ENCODE measurements at places on chromosomes 7 and 10.

DNA sequence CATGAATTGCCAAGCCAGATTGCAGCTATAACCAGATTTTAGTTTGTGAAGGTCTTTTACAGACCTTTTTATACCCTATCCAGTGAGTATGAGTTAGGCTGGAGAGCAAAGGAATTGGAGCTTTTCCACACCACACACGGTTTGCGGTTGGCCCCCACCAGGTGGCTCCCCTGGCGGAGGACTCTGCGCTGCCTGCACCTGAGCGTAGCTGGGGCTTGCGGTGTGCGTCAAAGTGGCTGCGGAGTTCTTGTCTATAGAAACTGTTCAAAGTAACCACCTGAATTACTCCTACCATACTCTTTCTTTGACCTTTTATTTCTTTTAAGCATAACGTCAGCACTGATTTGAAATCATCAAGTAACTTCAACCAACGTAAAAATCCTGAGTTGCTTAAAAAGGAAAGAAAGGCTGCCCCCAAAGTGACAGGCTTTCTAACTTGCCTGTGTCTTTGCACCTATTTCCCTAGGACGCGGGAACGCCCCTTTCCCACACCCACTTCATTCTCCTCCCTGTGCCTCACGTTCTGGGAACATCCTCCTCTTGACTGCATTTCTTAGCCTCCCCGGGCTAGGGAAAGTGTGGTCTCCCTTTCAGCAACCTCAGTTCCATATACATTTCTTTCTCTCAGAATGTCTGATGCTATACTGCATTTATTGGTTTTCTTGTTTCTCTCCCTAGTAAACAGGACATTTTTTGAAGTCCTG, 47.6 kb upstream of the TMEM72 start:
- no peak for DNase-seq

DNA sequence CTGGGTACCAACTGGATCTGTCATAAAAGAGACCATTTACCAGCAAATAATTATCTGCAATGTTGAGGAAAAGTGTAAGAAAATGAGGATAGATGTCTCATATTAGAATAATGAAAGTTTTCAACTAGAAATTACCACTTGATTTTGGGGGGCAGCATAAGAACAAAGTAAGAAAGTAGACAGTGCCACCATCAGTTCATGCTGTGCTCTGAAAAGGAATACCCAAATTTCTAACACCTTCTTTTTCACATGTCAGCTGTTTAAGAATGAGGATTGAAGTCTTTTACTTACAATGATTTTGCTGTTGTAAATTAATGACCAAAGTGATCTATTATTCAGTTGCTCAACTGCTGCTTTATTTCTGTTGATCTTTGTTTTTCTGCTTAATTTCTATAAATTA, 578.3 kb downstream of the ETV1 start:
- DNase-seq = no peak

GRCh38 chr7:16900209-16900768, 18.5 kb upstream of the AGR3 start:
- no peak for DNase-seq

DNA sequence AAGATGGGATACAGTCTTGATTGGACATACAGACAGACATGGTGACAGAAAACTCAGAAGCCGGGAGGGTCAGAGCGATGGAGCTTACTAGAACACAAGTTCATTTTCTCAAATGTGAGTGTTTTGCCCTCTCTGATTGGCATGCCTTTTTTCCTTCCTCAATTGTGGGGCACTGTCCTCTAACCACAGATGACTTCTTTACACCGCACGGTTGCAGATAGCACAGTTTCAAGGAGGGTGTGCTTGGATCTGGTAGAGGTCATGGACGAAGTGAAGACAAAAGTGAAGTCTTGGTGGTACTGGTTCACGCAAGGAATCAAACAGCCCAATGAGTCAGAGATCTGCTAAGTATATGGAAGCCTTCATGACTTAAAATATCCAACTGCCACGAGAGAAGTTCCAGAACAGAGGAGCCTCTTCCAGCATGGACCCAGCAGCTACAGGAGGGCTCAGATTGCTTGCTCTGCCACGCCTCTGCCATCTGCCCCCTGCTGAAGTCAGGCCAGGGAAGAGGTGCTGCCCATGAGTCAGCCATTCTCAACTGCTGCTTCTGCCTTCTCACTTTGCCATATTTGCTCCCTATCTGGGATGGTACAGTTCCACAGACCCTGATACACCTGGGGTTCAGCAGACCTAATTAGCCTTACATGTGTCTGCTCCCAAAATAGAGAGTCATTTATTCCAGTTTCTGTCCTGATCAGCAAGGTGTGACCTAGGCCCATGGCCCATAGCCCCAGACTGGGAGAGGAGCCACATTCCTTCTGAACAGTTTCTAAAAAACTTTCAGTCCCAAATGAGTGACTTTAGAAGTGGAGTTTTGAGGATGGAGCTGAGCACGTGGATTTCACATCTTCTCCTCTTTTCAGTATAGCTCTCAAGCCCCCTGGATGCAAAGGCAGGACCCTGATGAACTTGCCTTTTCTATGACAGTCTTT, 413.8 kb downstream of the KCNMA1 start:
- no peak for DNase-seq

DNA sequence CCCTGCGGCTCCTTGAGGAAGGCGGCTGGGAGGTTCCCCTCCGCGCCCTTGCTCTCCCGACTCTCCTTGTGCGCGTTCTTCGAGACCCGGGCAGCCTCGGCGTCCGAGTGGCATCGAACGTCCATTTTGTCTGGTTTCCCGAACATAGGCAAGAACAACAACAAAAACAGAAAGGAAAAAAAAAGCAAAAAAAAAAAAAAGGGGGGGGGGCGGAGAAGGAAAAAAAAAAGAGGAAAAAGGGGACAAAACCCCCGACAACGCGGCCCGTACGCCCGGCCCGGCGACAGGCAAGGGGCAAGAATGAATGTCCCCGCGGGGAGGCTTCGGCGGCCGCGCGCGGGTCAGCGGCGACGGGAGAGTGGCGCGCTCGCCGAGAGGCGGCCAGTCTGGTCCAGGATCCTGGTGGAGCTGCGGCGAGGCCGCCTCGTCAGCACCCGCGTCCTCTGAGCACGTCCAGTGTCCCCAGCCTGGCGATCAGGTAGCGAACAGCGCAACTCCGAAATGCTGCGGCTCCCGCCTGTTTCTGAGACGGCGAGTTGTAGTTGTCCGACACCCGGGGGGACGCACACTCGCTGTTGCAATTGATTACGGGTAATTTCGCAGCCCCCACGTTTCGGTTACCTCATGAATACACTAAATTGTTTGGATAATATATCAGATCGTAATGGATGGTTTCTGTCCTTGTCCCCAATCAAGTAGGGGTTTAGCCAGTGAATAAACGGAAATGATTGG, at the start of gene VAX1:
Gene VAX1 (minus strand): TSS at position 360 of the 732 bp plus-strand sequence. CDS start 214 bp downstream, at position 146.
- no peak for DNase-seq

DNA sequence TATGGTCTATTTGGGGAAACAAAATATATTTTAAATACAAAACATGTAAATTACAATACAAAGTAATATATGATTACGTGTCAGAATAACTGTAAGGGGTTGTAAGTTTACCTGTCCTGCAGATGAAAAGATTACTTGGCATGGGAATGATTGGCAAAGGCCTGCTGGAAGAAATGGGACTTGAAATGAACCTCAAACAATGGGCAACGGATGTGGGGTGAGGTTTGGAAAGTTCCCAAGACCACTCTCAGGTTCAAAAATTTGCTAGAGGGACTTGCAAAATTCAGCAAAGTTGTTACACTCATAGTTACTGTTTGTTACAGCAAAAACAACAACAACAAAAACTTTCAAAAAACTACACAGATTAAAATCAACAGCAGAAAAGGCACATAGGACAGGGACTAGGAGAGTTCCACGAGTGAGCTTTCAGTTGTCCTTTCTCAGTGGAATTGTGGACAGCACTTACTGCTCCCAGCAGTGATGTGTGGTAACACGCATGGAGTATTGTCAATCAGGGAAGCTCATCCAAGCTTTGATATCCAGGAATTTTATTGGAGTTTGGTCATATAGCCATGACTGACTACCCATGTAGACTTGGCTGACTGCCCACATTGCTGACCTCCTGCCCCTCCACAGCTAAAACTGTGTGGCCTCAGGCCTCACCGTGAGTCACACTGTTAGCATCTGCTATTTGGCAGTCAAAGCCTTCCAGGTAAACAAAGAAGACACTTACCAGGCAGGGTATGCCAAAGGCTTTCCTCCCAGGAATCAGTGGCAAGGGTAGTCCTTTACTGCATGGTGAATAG, 43.8 kb downstream of the EXOC6 start:
- DNase-seq = no peak

DNA sequence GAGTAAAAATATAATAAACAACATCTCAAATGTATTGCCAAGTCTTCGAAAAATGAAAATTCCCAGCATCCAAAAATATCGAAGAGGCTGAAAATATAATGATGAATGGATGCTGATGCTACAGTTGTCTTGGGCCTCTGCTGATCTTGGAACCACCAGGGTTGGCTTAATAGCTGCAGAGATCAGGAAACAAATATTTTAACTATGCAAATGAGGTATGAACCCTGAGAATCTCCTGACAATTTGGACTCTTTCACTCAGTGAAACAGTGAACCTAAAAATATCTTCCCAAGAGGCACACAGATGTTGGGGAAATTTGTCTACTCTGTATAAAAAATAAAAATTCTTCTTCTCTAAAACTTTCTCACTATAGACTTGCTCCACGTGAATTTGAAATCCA, 97.7 kb upstream of the EGFR start:
- DNase-seq = no peak

DNA sequence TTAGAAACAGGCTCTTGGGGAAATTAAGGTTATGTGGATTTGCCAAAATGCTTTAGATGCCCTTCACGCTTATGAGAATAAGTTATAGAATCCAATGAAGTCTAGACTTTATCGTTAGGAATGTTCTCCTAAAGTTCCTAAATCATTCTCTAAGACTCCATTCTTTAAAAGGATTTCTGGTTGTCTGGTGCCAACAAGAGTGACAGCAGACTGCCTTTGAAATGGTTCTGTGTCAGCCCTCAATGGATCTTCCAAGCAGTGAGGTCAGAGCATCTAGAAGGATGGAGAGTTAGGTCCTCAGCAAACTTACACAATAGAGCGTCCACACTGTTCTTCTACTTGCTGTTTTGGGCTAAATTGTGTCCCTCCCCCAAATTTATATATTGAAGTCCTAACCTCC, 473.3 kb downstream of the GATA3 start:
- DNase-seq = no peak

GRCh38 chr7:66237906-66238772, 33.0 kb downstream of the TPST1 start:
- no peak for DNase-seq

DNA sequence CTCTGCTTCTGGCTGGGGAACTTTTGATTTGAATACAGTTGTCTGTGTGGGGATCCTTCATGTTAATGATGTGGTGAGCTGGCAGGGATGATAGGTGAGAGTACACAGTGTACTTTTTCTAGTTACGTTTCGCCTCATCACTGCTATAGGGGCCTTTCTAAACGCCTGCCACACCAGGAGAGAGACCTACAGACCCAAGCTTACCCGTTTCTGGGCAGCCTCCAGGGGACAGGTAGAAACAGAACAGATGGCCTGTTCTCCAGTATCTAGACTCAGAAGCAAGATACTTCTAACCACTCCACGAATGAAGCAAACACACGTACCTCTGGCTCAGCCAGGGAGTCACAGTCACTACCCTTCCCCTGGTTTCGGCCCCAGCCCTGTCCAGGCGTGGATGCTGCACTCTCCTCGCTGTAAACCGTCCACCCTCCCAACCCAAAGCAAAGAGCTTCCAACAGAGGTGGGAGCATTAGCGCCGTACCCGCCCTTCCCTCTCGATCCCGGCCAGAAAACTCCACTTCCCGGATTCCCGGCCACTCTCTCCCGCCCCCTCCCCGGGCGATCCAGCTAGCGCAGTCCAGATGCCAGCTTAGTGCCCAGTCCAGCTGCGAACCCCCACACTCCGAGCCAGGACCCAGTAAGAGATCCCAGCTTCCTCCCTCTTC, 1.2 kb downstream of the CCDC6 start:
- peak; percentile 27 for DNase-seq

DNA sequence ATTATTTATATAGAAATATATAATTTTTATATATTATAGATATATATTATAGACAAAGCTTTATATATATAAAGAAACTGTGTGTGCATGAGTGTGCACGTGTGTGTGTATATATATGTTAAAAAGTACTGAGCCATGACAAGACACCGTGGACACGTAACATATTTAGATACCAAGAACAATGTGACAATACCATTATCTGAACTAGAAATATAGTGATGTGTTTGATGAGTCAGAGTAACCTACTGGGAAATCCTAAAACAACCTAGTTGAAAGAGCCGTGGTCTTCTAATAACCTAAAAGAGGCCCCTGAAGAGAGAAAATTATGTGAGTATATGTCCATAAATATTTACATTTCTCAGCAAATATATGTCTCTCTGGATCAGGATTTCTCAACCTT, 50.7 kb upstream of the ITGB8 start:
- no peak for DNase-seq

DNA sequence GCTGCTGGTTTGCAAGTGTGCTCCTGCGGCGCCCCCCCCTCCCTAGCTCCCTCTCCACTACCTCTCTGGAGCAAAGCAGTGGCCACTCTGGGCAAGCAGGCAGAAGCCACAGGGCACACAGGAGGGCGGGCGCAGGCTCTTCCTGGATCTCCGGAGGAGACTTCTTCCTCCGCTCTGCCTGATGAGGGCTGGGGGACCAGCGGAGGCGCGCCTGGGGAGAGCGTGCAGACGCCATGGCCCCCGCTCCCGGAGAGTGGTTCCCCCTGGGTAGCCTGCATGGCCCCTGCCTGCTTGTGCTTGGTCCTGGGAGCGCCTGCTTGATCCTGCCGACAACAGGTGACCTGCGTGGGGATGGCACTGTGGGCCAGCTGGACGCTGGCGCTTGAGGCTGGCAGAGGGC, 29.0 kb downstream of the ANKMY2 start:
- no peak for DNase-seq

GRCh38 chr7:69661342-69661741, 63.1 kb downstream of the AUTS2 start:
- DNase-seq = no peak

- DNase-seq = no peak
Measured at GRCh38 chr10:44186150-44186549, 198.7 kb downstream of the CXCL12 start.

GRCh38 chr10:110360857-110361474, 56.2 kb upstream of the SMNDC1 start:
- DNase-seq = no peak

DNA sequence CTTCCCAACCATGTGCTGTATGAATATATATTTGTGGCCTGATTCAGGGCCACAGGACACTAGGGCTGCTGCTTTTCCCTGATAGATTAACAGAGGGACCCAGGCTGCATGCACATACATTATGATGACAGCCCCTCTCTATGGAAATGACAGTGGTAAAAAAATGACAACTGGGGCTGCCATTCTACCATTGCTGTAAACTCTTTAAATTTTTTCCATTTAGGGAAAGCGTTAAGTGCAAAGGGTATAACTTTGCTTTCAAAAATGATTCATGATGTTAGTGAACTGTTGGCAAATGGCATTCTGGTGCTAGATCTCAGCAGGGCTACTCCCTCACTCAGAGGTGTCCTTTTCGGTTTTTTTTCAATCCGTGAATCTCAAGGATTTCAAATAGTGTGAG, 4.2 kb downstream of the CTBP2 start:
- DNase-seq = no peak

DNA sequence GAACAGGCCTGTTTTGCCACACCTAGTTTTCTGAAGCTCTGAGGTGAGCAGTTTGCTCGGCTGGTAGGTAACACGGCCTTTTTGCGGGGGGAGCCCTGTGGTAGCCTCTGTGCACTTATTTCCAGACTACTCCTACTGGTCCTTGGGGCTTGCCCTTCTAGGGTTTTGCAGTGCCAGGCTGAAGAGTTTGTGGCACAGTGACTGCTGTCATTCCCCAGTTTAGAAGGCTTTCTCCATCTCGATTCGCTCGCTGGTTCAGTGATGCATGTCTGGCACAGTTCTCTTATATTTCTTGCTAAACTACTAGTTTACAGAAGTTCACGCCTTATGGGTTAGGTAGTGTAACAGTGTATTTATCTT, 711 bp downstream of the KIF20B start:
- DNase-seq = no peak
